ENCODE measurements at places on chromosomes 2 and 18.

DNA sequence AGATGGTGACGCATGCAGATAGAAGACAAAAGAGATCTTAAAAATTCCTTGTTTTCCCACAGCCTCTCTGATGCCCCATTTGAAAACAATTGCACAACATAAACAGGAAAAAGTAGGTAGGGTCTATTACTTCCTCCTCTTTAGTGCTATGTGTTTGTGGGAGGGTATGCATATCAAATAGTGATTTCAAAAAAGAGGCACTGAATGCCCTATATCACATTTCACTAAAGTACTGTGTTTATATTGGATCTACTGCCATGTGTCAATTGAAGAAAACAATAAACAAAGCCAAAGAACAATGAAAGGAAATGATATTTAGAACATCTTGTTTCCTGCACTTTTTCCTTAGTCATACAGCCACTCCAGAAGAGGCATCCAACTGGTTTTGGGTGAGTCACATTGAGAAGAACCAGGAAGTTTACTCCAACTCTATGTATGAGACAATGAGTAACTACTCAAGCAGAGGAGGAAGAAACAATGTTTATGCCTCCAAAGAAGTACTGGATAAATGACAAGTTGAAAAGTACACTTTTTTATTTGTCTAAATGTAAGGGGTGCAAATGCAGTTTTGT is 583.6 kb downstream of the FBXO15 start:
- DNase-seq = no peak

- no peak for DNase-seq
Measured at GRCh38 chr2:103860016-103860415, 993.9 kb upstream of the POU3F3 start.

- no peak for DNase-seq
Measured at GRCh38 chr18:74540652-74541421, 6.5 kb downstream of the CNDP1 start.

GRCh38 chr18:80202264-80202998 is 44.9 kb downstream of the PARD6G start:
- DNase-seq = no peak

- no peak for DNase-seq
Measured at GRCh38 chr2:190635781-190636180, 13.1 kb upstream of the NAB1 start.

GRCh38 chr18:45689396-45689795 is 34.6 kb upstream of the SLC14A1 start:
- no peak for DNase-seq

GRCh38 chr2:225040856-225041206 is 1.4 kb downstream of the DOCK10 start:
- DNase-seq = no peak

DNA sequence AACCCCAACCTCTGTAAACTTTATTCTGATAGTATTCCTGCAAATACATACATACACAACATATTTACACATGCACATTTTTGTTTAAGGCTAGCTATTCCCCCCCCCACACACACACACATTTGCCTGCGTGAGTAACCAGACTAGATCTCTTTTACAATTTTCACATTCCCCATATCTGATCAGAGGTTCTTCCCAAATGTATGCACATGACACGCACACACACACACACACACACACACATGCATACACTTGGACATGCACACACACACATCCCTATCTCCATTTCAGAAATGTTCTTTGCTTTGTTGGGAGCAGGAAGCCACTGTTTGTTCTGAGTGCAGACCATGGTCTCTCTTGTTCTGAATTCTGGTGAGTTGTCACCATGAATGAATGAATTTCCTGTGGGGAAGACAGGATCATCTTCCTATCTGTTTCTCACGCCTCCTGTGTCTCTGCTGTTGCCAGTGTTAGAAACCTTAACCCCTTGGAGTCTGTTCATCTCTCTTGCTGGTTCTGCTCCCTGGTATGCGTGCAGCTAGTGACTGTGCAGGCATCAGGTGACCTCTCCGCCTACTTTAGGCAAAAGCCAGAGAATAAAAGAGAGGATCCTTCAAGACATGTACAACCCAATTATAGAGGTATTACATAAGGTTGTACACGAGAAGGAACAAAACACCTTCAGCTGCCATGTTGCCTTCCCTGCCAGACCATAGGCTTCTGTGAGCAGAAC is 251.0 kb upstream of the RAB12 start:
- DNase-seq = no peak

DNA sequence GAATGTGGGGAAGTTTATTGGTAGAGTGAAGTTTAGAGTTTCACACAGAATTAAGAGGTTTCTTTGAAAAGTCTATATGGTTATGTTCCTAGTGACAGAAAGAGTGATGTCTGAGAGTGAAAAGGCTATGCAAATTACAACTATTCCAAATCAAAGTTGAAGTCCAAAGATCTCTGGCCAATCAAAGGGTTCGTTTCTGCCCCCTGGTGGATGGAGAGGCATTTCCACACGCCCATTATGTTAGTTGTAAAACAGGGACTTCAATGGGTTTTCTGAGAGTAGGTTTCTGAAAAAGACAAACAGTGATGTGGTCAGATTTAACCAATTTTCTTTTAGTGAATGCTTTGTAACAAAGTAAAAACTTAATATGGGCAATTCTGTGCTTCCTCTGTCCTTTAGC is 441.5 kb upstream of the POU3F3 start:
- no peak for DNase-seq

DNA sequence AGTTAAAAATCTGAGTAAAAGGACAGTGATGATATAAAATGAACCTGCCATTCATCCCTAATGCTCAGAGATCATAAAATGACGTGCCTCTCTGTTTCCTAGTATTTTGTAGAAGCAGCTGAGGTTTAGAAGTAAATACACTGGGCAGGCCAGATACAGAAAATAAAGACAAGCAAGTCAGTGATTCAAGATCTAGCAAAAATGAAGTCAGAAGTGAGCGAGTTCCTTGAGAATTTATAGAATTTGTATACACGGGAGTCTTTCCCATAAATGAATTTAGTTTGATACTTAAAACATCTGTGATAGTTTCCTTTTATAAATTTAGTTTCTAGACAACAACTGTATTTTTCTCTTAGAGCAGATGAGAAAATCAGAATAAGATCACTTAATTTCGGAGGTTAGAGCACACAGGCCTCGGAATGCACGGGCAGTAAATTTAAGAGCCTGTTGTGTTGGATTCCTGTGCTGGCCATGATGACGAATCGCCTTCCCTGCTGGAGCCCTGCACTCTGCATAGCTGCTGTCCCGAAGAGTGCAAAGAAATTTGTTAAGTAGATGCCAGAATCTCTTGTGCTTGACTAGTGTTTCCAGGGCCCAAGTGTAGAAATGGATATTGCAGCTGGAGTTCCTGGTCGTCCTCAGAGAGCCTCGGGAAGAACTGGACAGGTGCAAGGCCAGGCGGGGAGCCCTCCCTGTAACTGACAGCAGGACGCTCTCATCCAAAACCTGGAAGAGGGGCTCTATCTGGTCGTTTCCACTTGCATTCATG is 83.7 kb upstream of the RBM44 start:
- DNase-seq = peak; percentile 42

- DNase-seq = no peak
Measured at GRCh38 chr2:160408959-160409291, 84.7 kb downstream of the RBMS1 start.

DNA sequence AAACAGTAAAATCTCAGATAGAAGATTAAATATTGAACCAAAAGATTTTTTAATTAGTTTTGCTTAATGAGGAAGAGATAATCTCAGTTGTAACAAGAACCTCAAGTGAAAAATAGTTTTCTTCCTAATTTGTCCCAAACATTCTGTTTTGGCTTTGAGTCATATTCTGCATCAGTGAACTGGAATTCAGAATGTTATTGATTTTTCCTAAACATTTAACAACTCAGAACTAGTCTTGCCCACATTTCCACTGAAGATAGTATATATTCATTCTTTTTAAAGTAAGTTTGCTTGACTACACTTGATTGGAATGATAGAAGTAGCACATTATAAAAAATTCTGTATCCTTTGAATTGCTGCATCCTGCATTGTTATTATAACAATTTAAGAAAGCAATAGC is 85.7 kb upstream of the UGP2 start:
- no peak for DNase-seq

DNA sequence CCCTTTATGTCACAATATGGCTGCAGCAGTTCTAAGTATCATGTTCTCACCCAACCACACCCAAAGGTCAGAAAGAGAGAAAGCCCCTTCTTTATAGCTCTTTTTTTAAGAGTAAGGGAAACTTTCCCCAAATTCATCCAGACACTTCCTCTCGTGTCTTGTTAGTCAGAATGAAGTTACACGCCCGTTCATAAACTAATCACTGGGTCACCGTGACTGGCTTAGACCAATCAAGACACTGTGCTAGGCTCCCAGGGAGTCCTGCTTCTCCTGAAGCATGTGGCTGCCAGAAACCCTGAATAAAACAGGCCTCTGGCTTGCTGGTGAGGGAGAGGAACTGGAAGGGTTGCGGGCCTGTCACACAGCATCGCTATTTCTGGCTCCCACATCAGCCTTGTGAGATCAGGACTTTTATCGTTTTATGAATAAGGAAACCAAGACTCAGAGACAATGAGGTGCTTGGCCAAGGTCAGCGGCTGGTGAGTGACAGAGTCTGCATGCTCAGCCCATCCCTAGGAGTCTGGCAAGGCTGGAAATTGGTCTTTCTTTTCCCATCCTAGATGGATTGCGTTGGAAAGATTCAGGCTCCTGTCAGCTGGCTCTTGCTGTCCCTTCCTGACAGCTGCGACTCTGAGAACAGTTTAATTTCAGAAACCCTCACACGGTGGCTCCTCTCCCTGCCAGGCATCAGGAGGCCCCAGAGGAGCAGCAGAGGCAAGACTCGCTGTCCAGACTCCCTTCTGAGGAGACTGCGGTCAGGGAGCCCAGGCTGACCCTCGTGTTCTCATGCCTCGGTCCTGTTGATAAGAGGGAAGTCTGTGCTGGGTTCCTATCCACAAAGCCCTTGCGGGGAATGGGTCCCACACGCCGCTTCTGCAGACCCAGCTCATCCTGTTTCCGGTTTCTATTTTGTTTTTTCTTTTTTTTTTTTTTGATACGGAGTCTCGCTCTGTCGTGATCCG is 104.5 kb upstream of the TAF1B start:
- DNase-seq = peak; percentile 51

- peak; percentile 42 for DNase-seq
Measured at GRCh38 chr2:199488772-199489400, 31.1 kb upstream of the SATB2 start.

DNA sequence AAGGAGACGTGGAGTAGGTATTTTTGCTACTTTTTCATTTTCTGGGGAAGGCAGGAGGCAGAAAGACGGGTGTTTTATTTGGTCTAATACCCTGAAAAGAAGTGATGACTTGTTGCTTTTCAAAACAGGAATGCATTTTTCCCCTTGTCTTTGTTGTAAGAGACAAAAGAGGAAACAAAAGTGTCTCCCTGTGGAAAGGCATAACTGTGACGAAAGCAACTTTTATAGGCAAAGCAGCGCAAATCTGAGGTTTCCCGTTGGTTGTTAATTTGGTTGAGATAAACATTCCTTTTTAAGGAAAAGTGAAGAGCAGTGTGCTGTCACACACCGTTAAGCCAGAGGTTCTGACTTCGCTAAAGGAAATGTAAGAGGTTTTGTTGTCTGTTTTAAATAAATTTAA is 3.4 kb downstream of the FZD7 start:
- DNase-seq = no peak

DNA sequence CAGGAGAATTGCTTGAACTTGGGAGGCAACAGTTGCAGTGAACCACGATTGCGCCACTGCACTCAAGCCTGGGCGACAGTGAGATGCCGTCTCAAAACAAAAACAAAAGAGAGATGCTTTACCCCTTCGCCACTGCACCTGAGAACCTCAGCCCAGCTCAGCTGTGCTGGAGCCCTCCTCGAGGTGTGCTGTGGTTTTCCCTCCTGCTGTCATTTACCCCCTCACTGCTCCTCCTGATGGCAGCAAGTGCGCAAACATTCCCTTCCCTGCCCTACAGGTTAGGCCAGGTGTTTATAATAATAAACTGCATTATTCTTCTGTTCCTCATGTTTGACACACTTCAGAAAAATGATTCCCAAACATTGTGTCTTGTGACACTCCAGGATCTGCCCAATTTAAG is 8.4 kb downstream of the FBXO36 start:
- no peak for DNase-seq

DNA sequence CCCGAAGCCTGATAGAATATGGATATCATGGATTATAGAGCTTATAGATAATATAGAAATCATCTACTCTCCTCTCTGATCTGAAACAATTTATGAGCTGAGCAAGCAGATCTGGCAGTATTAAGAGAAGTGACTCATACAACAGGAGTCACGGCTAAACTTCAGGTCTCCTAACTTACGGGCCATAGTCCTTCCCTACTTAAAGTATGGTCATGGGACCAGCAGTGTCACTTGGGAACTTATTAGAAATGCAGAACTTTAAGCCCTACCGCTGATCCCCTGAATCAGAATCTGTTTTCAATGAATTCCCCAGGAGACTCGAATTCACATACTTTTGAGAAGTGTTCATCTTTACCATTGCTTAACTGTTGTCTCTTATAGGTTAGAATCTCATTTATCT is 195.7 kb upstream of the FANCL start:
- DNase-seq = no peak

DNA sequence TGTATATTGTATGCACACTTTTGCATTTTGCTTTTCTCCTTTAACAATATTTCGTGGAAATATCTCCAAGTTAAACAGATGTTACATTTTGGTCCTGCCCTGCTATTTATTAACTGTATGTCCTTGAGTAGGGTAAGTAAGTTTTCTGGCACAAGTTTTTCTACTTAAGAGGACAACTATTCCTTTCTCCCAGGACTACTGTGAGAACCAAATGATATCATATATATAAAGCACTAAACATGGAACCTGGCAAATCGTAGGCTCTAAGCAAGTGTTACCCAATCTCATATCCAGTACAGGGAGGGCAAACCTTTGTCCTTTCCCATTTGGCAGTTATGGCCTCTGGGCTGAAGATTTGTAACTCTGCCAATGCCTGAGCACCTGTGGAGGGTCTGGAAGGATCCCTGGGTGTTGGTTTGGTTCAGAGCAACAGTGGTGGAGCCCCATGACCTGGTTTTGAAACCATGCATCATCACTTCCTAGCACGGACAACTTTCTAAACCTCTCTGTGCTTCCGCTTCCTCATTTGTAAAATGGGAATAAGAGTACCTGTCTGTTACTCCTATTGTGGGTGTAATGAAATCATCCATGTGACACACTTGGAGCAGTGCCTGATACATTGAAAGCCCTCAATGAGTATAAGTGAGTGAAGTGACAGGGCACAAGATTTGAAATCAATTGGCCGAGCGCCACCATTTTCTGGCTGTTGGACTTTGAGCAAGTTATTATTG is 28.3 kb upstream of the ICOS start:
- DNase-seq = peak; percentile 40

DNA sequence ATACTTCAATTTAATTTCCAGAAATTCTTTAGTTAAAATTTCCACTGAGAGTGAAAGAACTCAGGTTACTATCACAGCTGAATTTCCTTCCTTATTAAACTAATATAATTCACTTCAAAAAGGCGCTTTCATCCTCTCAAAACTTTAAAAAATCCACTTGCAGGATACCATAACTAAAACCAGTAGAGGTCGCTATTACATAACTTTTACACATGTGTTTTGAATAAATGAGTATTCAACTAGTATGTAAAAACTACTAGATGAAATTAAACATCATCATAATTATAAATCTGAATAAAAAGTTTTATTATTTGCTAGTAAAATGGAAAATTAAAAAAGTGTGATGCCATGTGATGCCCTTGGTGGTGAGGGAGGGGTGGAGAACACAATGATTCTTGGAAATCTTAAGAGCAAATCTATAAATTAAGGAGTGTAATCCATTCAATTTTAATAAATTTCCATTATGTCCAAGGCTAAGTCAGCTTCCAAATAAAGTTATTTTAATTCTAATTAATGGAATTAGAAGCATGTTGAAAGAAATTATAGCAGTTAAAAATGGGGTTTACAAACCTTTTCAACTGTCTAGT is 61.4 kb downstream of the SOS1 start:
- no peak for DNase-seq

Measured in left colon (tissue), 2 donors.